ENCODE measurements at places on chromosomes 4 and X.

- no peak for DNase-seq
Observed at GRCh38 chr4:54675721-54676461, 18.1 kb downstream of the KIT start.

DNA sequence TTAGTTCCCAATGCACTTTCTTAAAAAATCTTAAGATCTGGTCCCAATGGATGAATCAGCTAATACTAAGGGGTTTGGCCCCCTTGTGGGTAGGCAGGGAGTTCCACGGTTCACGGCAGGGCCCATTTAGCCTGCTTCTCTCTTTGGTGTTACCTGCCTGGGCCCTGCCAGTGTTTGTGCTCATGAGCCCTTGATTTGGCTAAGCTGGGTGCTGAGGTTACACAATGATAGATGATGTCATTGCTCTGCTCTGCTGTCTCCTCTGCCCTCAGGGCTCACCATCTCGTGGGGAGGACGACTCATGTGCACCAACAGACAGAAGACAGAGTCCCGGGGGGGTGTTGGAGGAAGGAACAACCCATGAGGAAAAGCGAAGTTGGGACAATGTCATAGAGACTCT lies 24.4 kb downstream of the RTL5 start:
- no peak for DNase-seq

GRCh38 chrX:9515489-9515888 lies 50.6 kb downstream of the TBL1X start:
- DNase-seq, result no peak

- DNase-seq, result no peak
Observed at GRCh38 chr4:14149176-14150053, 521.9 kb upstream of the BOD1L1 start.

GRCh38 chrX:71168134-71168533 lies 23.5 kb downstream of the NLGN3 start:
- no peak for DNase-seq

DNA sequence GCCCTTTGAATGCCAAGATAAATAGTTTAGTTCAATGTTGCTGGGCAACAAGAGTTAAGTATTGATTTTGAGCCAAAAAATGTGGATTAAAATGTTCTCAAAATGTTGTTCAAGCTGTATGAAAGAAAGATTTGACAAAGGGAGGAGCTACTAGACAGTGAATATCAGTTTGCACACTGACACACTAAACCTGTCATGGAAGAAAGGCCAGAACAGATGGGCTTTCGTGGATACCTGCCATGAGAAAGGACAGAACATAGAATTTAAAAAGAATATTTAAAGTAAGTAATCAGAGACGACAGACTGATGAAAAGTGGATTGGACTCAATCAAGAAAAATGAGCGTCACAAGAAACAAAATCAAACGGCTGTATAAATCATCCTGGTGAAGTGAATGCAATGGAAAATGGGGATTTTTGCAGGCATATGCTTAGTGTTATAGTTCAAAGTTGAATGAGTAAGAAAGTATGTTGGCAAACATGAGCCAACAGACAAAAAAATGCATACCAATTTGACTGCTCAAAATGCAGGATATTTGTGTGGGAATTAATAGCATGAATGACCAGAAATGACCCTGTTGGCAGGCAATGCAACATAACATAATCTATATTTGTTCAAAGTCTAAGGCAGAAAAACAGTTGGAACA lies 7.4 kb downstream of the PCDH18 start:
- DNase-seq, result no peak

GRCh38 chr4:123356921-123357320 lies 39.7 kb upstream of the SPRY1 start:
- DNase-seq, result no peak

DNA sequence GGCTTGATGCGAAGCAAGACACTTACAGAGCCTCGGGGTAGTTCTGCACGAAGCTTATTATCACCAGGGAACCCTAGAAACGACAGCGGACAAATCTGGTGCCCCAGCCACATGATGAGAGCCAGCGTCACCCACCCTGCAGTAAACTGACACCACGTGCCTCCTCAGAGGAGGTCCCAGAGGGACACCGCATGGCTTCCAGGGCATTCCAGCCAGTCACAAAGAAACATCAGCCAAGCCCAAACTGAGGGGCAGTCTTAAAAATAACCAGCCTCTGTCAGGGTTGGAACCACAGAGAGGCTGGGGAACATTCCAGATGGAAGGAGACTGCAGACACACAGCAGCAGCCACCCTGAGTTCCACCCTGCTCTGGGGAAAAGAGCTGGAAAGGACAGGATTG lies 36.6 kb upstream of the HGFAC start:
- DNase-seq, result no peak

- no peak for DNase-seq
Observed at GRCh38 chr4:35246493-35246892, 997.8 kb downstream of the ARAP2 start.

GRCh38 chr4:7286798-7287197 lies 94.5 kb downstream of the SORCS2 start:
- no peak for DNase-seq

DNA sequence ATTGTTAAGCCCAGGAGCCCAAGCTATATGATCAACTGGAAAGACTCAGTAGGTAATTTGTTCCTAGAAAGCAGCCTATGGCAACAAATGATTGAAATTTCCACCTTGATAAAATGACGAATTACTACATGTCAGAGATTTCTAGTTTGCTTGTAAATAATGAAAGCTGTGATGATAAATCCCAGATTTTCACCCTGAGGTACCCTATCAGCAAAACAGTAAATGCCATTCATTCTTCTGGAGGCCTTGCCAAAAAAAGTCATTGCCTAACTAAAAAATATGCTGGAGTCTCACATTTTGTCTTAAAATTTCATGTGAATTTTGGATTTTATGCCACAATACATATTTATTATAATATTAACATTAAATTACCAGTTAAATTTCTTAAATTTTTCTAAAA lies 71.3 kb downstream of the PPEF2 start:
- DNase-seq, result no peak

DNA sequence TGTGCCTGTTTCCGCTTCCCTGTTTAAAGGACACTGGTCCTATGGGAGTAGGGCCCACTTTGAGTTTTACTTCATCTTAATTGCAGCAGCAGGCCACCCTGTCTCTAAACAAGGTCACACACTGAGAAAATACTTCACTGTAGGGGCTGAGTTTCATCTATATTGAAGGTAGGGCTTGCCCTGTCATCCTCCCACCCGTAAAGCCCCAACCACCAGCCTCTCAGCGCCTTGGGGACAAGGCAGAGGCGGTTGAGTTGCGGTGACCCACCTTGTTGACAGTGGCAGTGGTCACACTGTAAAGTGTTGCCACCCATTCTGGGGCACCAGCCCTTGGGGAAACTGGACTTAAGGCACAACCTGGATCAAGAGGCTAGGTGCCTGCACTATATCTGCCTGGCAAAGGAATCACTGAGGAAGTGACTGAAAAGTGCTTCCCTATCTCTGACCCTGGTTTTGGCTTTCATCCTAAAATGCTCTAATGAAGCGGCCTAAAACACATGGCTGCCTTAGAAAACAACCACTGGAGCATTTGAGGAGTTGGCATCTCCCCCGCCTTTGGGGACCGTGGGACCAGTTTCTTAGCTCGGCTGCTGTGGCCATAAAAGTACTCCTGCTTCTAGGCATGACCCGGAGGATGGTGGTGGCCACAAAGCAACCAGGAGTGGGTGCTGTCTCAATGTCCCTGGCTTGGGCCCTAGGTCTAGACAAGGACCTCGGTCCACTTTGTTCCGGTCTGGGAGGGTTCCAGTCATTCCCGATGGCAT lies 7.8 kb upstream of the WDR1 start:
- no peak for DNase-seq

GRCh38 chr4:148542922-148543623 lies 100.9 kb upstream of the NR3C2 start:
- DNase-seq, result no peak

- DNase-seq, result no peak
Observed at GRCh38 chr4:26905172-26905571, 44.5 kb downstream of the STIM2 start.

GRCh38 chr4:17168571-17168970 lies 270.1 kb upstream of the LDB2 start:
- DNase-seq, result peak; percentile 16

- no peak for DNase-seq
Observed at GRCh38 chr4:20428436-20429160, 176.9 kb downstream of the SLIT2 start.

- peak; percentile 29 for DNase-seq
Observed at GRCh38 chr4:130563185-130563888, 1467.4 kb downstream of the C4orf33 start.

- no peak for DNase-seq
Observed at GRCh38 chr4:143633833-143634232, 66.6 kb downstream of the FREM3 start.

DNA sequence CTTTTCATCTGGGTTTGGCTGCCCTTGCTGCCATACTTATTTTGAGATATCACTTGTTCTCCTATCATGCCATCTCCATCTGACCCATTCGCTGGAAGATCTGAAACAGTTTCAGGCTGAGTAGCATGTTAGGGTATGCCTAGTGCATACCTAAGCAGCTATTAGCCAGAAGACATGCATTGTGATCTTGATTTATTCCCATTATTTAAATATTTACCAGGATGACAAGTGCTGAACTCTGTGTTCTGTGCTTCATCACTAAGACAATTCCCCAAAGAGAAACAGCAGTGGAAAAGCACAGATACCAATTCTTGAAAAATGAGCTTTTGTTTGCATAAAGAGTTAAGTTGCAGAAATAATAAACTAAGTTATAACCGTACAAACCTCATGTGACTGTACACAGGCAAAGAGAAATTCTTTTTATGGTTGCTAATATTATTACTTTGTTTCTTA lies 271.0 kb upstream of the ARSJ start:
- no peak for DNase-seq

DNA sequence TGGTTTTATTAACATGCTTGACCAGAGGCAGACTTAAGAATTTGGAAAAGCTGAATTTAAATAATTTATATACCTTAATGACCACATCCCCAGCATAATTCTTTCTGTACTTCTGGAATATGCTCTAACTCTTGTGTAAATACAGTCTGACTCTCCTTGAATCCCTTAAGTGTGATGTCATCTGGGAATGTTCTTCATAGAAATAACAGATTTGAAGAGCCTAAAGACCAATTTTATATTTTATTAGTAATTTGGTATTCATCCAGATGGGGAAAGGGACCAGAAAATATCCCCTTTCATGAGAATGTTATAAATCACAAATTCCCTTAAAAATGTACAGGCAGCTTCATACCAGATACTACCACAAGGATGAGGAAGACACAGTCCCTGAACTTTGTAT lies 58.3 kb downstream of the KCNIP4 start:
- no peak for DNase-seq

DNA sequence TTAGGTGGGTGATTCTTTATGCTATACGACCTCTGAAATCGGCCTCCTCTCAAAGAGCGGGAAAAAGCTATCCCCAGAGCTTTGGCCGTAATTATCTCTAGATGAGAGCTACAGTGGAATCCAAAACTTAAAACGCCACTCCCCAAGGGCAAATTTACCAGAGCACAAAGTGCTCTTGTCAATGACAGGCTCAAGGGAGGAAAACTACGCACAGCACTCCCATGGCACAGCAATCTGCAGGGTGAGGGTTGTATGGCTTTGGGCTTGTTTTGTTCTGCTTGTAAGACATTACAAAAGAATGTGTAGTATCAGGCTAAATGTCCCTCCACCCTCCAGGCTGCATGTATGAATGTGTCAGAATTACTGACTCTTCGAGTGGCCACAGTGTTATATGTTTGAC lies 44.0 kb downstream of the ARHGEF6 start:
- no peak for DNase-seq

DNA sequence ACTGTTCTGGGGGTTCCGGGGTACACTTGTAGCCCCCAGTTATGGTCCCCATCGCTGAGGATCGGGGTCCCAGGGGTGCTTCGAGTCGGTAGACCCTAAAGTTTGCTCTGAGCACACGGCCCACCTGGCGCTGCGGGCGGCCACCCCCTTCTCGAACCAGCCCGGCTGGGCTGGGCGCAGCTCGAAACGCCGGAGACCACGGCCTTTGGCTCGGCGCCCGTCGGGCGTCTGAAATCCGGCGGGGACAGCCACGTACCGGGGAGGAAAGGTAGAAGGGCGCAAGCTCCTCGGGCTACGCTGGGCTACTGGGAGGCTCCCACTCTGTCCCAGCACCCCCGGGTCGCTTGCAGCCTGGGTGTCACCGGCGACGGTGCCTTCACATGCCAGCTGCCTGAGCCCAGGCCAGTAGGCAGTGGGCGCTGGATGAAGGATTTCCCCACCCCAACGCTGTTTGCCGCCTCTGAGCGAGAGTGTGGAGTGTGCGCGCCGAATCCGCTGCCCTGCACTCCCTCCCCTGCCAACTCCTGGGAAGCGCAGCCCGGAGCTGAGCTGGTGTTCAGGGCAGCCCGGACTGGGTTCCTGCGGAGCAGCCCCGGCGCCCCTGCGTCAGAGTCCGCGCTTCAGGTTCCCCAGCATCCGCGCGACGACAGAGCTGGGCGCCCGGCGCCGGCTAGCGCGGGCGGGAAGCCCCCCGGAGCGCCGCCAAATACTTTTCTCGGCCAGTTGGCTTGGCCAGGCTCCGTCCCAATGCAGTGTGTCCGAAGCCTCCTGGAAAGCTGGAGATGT lies 637 bp downstream of the MAMLD1 start:
- no peak for DNase-seq

DNA sequence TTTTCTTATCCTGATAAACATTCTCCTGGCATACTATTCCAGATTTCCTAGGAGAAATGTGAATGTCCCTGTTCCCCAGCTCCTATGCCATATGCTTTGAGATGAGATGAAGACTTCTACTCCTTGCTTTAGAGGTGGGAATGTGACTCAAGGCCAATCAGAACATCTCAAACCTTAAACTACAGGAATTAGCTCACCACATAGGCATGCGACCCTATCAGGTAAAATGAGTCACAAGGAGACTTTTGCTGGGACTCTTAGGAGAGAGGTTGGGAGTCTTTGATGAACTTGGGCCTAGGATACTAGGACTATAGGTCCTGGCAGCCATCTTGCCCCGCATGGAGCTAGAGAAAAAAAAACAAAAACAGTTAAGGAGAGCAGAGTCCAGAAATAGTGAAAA lies 5.8 kb upstream of the USO1 start:
- no peak for DNase-seq

GRCh38 chr4:114527637-114528036 lies 71.0 kb upstream of the UGT8 start:
- DNase-seq, result peak; percentile 18

GRCh38 chrX:148310426-148311165 lies 189.8 kb upstream of the AFF2 start:
- DNase-seq, result no peak

- no peak for DNase-seq
Observed at GRCh38 chr4:143441678-143442077, 71.8 kb upstream of the SMARCA5 start.

DNA sequence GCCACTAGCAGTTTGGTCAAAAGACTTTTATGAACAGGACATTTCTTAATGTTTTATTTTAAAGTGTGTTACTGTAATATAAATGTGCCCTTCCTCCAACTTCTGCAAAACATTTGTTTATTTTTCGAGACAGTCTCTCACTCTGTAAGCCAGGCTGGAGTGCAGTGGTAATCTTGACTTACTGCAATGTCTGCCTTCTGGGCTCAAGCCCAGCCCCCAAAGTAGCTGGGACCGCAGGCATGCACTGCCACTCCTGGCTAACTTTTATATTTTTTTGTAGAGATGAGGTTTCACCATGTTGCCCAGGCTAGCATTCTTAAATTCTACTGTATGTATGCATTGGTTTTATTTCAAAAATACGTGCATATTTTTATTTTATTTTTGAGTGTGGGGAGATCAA lies 1201.9 kb downstream of the STIM2 start:
- no peak for DNase-seq
